ENCODE measurements at places on chromosomes 7 and 10.

DNA sequence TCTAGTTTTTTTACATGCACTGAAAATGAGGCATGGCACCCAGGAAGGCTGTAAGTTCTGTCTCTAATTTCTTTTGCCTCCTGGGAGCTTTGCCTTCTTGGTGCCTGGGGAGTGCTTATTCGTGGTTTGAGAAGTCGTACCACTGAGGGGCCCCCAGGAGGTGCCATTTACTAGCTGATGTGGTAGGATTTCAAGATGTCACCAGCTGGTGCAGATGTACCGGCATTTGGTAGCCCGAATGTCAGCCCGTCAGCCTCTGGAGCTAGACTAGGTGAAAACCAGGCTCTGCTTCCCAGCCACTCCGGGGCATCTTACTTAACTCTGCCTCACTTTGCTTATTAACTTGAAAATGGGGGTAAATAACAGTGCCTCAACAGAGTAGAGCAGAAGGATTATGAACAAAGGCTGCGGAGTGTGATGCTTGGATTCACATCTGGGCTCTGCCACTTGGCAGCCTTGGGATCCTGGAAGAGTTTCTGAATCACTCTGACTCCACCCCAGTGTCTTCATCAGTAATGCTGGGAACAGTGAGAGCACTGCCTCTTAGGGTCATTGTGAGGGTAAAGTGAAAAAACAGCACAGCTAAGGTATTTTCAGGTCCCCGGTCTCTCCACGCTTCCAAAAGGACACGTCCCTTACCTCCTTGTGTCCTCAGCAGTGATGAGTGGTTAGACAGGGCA lies 31.4 kb upstream of the BTBD16 start:
- no peak for DNase-seq

DNA sequence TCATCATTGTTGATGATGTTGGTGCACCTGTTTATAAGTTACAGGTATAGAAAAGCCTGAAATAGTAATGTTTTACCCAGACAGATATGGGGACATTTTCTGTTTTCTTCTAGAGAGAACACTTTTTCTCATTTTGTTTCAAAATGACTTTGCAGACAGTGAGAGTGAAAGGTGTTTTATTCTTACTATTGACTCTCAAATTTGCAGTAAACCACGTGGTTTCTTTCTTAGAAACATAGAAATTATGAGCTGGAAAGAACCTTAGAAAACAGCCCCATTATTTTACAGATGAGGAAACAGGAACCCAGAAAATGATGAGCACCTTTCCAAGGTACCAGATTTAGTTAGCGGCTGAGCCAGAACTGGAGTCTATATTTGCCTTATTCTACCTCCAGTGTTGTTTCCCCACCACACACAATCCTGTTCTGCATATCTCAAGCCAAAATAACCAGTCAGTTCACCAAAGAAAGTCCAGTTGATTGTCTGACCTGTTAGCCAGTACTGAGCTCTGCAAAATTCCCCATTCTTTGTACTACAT lies 138.9 kb upstream of the AHR start:
- no peak for DNase-seq

DNA sequence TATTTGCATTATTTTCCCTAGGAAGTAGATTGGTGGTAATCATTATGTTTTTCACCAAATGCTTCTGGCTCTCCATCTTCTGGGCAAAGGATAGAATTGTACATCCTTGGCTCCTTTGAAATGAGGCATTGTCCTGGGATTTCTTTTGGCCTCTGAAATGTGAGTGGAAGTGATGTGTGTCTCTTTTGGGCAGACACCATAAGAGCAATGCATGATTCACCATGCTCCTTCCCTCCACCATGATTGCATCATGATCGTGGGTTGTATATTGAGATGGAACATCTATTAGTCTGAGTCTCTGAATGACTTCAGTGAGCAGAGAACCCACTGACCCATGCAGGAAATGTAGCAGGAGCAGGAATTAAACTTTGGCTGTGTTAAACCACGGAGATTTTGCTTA lies 49.2 kb downstream of the ADRA2A start:
- no peak for DNase-seq

DNA sequence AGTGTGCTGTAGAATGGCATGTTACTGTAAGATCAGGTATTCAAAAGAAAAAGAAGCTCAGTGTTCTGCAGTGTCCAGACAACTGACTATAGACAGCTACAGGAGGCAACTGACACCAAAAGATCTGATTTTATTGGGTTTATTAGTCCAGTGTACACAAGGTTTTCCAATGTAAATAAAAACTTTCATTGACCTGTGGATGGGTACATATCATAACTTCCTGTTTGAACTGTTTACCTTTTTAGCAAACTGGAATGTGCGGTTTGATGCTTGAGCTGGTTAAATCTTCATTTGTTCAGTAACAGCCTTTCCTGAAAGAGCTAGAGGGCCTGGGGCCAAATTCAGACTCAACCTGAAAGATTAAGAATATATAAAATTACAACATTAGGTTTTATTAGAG lies 172.6 kb upstream of the SP8 start:
- no peak for DNase-seq

DNA sequence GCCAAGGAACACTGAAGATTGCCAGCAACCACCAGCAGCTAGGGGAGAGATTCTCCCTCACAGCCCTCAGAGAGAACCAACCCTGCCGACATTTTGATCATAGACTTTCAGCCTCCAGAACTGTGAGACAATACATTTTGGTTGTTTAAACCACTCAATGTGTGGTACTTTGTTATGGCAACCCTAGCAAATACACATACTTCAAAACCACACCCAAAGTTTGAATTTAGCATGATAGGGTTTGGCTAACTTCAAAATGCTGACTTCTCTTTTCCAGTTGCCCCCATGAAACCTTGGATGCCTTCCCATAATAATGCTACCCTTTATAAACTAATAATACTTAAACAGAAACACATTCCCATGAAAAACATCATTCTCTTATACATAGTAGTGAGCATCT lies 149.8 kb downstream of the DGKI start:
- no peak for DNase-seq
